HepG2 (cell line): ENCODE measurements at places on chromosomes 2 and 18. TPM values are rescaled to one million over a fixed set of nuclear protein-coding genes. Genes with fewer than 3 reads are reported as not detected.
A peak's percentile ranks its signal among the peaks of the same experiment; 100 is the strongest.

The SP3 gene
- 132 and 171 TPM in 2 replicates for total RNA-seq

GRCh38 chr18:58599106-58599505, 29.8 kb downstream of the ALPK2 start:
- peaks cover 7% of the 10 kb centered on the region; the same call in 1 of the 3 replicates for H3K27me3 ChIP-seq
- no peak overlapping the region for H3K4me3 ChIP-seq
- H3K36me3 ChIP-seq = no peaks in the 10 kb centered on the region
- no peak for DNase-seq
- no peak overlapping the region for H3K27ac ChIP-seq

The CHRNA1 gene
- not detected in 2 replicates for total RNA-seq

DNA sequence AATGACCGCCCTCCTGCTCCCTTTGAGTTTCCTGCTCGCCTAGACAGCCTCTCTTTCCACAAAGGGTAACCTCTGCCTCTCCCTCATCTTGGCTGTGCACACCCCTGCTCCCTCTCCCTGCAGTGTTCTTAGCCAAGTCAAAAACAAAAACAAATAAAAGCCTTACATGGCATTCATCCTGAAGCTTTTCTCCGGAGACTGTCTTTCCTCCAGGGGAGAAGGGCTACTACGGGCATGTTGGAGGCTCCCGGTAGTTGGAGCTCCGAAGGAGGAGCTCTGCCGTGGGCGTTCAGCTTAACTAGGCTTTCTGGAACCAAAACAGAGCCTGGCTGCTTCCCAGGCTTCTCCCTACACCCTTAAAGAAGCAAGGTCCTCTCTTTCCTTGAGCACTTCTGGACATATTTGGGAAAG, 104.2 kb downstream of the TPGS2 start:
- H3K27me3 ChIP-seq = 0 out of 2 replicates have a peak, but pooled peaks cover 3% of the 10 kb centered on the region
- DNase-seq = no peak
- no peak overlapping the region for H3K27ac ChIP-seq
- H3K4me1 ChIP-seq = no peaks in the 10 kb centered on the region

- H3K27me3 ChIP-seq = no peaks in the 10 kb centered on the region; the same call in 2 of the 3 replicates
- peak overlapping the region; percentile 93 for H3K4me3 ChIP-seq
- H3K27ac ChIP-seq = peak overlapping the region; percentile 93
- H3K36me3 ChIP-seq = no peaks in the 10 kb centered on the region
- H3K4me1 ChIP-seq = peaks cover 63% of the 10 kb centered on the region
Observed at GRCh38 chr2:127811397-127812321, 688 bp upstream of the WDR33 start.

The PRKAG3 gene
- not detected in 2 replicates for total RNA-seq

GRCh38 chr18:32112826-32113225, 21.2 kb downstream of the RNF138 start:
- H3K27me3 ChIP-seq = no peaks in the 10 kb centered on the region
- peaks cover 7% of the 10 kb centered on the region for H3K36me3 ChIP-seq
- DNase-seq = no peak
- H3K4me3 ChIP-seq = no peak overlapping the region
- peaks cover 24% of the 10 kb centered on the region for H3K4me1 ChIP-seq

DNA sequence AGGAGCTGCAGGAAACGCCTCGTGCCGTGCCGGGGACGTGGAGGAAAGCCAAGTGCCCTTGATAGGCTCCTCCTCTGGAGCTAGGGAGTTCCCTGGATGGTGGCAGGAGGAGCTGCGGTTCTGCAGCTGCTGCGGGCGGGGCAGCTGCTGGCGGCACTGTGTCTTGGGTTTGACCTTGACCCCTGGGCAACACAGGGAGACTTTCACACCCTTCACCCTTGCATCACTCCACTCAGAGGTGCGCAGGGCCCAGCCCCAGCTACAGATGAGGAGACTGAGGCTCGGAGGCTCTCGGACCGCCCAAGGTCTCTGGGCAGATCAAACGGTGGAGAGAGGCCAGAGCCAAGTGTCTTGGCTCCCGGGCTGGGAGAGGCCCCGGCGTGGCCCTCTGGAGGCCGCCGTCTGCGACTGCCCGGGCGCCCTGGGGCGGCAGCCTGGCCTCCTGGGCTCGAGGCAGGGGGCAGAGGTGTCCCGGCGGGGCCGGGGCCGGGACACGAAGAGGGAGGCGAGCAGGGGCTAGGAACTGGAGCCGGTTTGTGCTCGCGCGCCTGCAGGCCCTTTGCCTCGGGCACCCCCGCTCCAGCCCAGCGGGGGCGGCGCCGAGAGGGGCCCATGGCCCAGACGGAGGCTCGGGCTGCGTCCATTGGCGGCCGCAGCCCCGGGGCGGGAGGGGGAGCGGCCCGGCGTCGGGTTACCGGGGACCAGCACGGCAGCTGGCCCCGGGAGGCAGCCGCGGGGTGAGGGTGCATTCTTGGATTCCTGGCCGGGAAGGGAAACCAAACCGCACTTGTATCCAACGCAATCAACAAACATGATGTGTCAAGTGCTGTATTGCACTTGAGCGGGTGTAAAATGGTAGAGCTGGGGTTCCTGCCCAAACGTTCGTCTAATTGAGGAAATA, 129.6 kb upstream of the SLC1A4 start:
- DNase-seq = no peak
- no peaks in the 10 kb centered on the region for H3K36me3 ChIP-seq
- H3K4me3 ChIP-seq = peak overlapping the region; percentile 57
- H3K4me1 ChIP-seq = peaks cover 52% of the 10 kb centered on the region
- no peak overlapping the region for H3K27ac ChIP-seq

DNA sequence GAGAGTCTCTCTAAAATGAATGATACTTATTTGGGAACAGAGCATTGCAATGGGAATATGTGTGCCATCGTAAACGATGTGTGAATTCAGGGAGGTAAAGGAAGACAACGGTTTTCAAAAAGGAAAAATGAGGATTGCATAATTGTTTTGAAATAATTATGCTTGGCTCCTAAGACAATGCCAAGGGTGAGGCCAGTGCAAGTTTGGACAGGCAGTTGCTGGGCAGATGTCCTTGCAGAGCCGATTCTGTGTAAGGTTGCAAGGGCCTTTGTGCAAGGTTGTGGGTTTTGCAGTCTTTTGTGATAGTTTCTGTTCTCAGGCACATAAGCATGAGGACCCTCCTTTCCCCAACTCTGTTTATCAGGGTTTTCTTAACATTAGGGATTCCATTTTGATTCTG, 70.0 kb upstream of the ZNF236 start:
- no peaks in the 10 kb centered on the region for H3K36me3 ChIP-seq
- DNase-seq = no peak
- peaks cover 43% of the 10 kb centered on the region for H3K4me1 ChIP-seq
- no peak overlapping the region for H3K27ac ChIP-seq

The COL4A4 gene
- total RNA-seq = not detected in 2 replicates

The RAB6D gene
- total RNA-seq = not detected in 2 replicates

GRCh38 chr2:210315015-210315788, at the start of gene MYL1:
TSS of gene MYL1 (minus strand) at chr2:210315174. CDS start at chr2:210315042, 132 bp downstream.
- no peak for DNase-seq
- no peaks in the 10 kb centered on the region for H3K36me3 ChIP-seq
- no peaks in the 10 kb centered on the region for H3K4me1 ChIP-seq
- no peak within 1 kb of the TSS for H3K4me3 ChIP-seq
- H3K27ac ChIP-seq = no peak within 1 kb of the TSS

The CD8B2 gene
- not detected in 2 replicates for total RNA-seq

GRCh38 chr18:6437937-6438818, 23.5 kb upstream of the L3MBTL4 start:
- no peaks in the 10 kb centered on the region for H3K27me3 ChIP-seq
- H3K4me1 ChIP-seq = no peaks in the 10 kb centered on the region
- 0 out of 2 replicates have a peak overlapping the region, but pooled peaks have one; percentile 3 for H3K4me3 ChIP-seq

DNA sequence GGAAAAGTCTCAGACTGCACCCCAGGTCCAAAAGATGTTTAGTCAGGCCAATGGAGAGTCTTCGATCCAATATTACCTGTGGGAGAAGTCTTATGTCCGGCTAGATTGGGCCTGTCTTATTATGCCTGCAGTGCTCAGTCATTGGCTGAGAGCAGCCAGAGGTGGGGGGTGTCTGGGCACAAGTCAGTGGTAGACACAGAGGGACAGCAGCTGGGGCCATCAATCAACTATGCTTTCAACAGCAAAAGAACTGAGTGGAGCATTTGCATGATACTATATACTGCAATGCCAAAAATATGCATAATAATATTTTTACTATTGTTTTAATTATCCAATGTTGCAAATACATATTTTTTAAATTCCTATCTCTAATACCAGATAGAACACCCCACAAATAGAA, 298.6 kb upstream of the CDH20 start:
- no peak overlapping the region for H3K4me3 ChIP-seq
- no peak overlapping the region for H3K27ac ChIP-seq
- no peaks in the 10 kb centered on the region for H3K4me1 ChIP-seq
- no peaks in the 10 kb centered on the region for H3K27me3 ChIP-seq

GRCh38 chr2:233714121-233714520, 1.4 kb downstream of the UGT1A5 start:
- DNase-seq = no peak
- no peak overlapping the region for H3K4me3 ChIP-seq
- no peak overlapping the region for H3K27ac ChIP-seq
- H3K27me3 ChIP-seq = no peaks in the 10 kb centered on the region
- no peaks in the 10 kb centered on the region for H3K4me1 ChIP-seq
- no peaks in the 10 kb centered on the region for H3K36me3 ChIP-seq
